ENCODE measurements at places on chromosomes 2 and 18. TPM values are rescaled to one million over a fixed set of nuclear protein-coding genes. Genes with fewer than 3 reads are reported as not detected.

- peak; percentile 70 for DNase-seq
Measured at GRCh38 chr18:29171892-29172755, 995.2 kb upstream of the CDH2 start.

- DNase-seq: peak; percentile 86
Measured at GRCh38 chr18:10270151-10270571, 184.3 kb upstream of the APCDD1 start.

- no peak for DNase-seq
Measured at GRCh38 chr2:169797601-169798000, 1.1 kb upstream of the SSB start.

DNA sequence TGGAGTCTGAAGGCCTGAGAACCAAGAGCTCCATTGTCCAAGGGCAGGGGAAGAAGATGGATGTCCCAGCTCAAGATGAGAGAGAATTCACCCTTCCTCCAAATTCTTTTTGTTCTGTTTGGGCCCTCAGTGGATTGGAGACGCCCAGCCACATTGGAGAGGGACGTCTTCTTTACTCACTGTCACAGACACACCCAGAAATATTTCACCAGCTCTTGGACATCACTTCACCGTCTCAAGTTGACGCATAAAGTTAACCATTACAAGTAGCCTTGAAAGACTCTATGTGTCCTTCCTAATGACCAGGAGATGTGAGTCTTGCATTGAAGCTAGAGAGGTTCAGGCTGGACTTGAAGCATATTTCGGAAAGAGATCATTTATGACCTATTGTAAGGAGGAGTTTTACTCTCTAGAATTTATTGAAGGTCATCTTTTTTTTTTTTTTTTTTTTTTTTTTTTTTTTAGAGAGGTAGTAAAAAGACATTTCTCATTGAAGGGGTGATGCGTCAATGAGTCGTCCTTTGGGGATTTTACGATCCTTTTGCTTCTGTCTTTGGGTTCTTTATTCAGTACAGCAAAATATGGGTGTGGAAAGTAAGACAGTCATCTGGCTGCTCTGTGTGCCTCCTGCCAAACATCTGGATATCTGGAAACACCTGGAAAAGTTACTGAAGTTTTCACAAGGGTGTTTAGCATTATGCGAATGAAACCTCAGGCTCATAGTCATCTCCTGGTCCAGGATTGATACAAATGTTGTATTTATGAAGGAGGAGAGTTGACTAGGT lies 118.1 kb downstream of the PRPF40A start:
- no peak for DNase-seq

DNA sequence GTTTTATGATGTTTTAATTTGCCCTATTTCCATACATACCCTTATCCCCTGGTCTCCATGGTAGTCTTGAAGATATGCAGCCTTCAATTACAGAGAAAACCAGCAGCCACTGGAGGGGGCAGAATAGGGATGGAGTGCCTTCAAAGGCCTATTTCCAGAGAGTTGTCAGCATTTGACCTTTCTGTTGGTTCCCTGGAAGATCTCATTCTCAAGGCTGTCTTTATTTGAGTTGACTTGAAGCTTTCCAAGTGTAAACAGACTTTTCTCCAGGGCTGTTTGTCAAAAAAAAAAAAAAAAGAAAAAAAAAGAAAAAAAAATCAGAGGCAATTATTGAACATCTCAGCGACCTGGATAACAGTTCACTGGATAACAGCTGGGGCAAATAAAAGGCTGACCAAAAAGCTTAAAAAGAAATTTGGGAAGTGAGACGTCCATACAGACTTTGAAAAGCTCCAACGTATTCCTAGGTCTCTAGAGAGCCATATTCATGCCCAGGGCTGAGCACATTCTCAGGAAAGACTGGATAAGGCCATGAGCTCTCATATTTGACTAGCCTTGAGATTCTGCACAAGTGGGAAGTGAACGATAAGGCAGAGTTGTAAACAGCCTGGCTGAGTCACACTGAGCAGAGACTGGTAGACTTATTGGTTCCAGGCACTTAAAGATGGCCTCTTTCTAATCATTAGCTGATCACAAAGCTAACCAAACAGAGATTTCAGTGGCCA lies 126.6 kb downstream of the VAPA start:
- DNase-seq: peak; percentile 74

DNA sequence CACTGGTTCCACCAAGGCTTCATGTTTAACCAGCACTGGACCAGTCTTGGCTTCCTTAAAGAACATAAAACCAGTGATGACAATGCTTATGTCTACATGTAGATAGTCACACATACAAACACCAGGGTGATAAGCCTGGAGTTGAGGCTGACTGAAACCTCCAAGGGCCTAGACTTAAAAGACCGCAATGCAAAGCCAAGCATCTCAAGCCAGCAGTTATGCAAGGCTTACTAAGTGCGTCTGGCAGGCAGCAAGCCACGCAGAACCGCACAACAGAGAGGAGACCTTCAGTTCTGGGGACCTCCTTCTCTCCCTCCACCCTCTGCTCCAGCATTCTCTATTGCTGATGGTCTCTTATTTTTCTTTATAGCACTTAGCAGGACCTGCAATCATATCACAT lies 63.2 kb upstream of the ACAA2 start:
- peak; percentile 68 for DNase-seq

- DNase-seq: no peak
Measured at GRCh38 chr2:108128249-108128648, 111.5 kb upstream of the SULT1C3 start.

DNA sequence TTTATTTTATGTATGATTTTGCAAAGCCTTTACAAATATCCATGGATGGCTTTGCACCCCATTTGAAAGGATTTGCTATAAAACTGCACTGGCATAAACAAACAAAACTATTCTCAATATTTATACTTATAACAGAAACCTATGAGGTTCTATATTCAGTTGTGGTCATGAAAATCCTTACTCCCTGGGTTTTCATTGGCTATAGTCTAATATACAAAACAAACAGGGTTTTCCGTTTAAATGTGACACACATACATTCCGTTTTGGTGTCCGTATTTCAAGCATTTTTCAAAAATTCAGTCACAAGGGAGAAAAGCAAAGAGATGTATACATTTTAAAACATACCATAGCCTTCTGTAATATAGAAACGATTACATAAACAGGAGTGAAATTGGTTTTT lies 100.0 kb downstream of the TCF4 start:
- DNase-seq: no peak

DNA sequence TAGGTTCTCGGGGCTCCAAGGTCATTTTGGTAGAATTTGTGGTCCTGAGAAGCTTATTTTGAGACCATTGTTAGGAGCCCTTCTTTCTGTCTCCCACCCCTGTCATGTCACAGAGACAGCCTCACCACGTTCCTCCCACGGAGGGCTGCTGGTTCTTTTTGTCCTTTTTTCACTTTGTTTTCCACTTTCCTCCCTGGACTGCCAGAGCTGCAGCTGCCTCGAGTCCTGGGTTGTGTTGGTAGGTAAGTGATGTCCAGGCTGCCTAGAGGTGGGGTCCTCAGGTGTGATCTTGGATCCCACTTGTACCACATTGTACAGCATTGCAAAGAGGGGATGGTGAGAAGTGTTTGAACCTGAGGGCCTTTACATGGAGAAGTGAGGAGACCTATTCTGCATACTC lies 130.2 kb upstream of the EML6 start:
- DNase-seq: no peak

GRCh38 chr2:232321817-232322559 lies 56.6 kb upstream of the ALPP start:
- no peak for DNase-seq

DNA sequence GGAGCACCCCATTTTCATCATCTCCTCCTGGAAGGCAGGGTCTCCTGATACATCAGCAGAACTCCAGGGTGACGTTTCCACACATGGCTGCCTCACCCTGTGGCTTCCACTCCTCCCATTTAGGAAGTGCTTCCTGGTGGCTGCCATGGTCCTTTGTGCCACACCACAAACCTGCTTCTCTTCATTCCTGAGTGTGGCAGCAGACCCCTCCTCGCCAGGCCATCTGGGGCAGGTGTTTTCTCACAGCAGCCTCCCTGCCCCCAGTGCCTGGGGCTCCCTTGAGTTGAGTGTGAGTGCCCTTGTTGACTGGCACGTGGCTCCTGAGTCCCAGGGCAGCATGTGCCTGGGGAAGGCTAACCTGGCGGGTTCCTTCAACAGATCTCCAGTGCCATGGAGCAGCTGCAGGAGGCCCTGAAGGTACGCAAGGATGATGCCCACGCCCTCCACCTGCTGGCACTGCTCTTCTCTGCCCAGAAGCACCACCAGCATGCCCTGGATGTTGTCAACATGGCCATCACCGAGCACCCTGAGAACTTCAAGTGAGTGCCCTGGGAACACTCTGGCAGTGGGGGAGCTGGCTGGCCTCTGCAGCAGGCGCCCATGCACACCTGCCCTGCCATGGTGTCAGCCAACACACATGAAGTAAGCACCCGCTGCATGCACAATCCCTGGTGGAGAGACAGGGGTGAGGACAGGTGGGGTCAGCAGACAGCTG lies 113.4 kb upstream of the MCFD2 start:
- DNase-seq: no peak

- no peak for DNase-seq
Measured at GRCh38 chr2:118851650-118852049, 4.2 kb upstream of the EN1 start.

- DNase-seq: no peak
Measured at GRCh38 chr18:23135550-23136325, 453 bp downstream of the CABLES1 start.

- no peak for DNase-seq
Measured at GRCh38 chr2:196597531-196597930, 42.0 kb upstream of the CCDC150 start.

- DNase-seq: no peak
Measured at GRCh38 chr2:129492548-129492947, 486.9 kb upstream of the RAB6C start.

- DNase-seq: no peak
Measured at GRCh38 chr18:50722311-50722710, 97.5 kb downstream of the MRO start.

DNA sequence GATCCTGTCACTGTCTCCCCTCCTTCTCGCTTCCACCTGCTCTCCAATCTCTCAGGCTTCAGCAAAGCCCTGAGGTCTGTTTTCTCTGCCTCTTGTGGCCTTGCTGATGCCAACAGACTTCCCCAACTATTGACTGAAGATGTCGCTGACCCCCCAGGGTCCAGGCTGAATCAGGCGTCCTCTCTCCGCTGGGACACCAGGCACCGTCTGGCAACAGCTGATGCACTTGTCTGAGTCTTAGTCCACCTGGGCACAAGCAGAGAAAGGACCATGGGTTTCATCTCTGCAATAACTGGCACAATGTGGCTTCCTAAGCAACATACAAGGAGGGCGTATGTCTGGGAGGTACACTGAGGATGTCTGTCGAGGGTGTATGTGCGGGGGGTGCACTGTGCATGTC lies 248.7 kb upstream of the MYT1L start:
- no peak for DNase-seq

FAM124B gene
- 1.2 TPM for total RNA-seq

LDLRAD4 gene
- total RNA-seq: 0.54 TPM

TPO gene
- not detected for total RNA-seq

RFX8 gene
- 24.1 TPM for total RNA-seq

SLC11A1 gene
- total RNA-seq: 0.09 TPM

MBD1 gene
- 50.3 TPM for total RNA-seq

Measured in fibroblast of the aortic adventitia (primary cell).